GM04503 (cell line): ENCODE measurements at places on chromosomes 2 and 18.

GRCh38 chr2:70122470-70122869 lies 35.2 kb downstream of the PCBP1 start:
- DNase-seq: no peak

DNA sequence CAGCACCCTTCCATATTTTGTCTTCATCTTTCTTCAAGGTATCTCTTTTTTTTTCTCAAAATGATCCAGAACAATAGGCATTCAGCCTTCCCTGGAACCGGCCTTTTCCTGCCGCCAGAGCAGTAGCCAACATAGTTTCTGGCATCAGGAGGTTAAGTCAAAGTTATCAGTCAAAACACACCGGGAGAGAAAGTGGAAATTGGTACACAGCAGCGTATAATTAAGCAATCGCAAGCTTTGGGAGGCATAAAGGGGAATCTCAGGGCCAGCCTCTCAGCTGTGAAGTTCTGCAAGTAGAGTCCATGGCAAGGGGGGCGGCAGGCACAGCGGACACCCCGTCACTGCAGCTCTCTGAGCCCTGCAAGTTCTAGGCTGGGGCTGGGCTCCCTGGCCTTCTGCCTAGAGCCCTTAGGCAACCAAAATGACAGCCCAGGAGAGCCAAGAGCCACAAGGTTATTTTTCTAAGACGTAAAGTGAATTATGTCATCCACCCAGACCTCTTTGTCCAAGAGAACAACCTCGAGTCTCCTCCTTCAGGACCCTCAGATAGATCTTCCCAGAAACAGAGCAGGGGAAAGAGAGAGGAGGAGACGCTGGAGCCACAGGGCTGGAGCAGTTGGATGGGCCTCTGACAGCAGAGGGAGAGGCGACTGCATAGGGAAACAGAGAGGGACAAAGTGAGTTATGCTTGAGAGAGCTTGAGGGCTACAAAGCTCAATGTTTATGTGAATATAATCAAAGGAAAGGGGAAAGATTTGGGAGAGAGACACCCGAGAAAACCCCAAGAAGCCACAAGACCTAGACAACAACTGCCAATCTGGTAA lies 114.7 kb downstream of the BCL2L11 start:
- DNase-seq: no peak

GRCh38 chr2:111186933-111187332 lies 66.2 kb downstream of the BCL2L11 start:
- no peak for DNase-seq

DNA sequence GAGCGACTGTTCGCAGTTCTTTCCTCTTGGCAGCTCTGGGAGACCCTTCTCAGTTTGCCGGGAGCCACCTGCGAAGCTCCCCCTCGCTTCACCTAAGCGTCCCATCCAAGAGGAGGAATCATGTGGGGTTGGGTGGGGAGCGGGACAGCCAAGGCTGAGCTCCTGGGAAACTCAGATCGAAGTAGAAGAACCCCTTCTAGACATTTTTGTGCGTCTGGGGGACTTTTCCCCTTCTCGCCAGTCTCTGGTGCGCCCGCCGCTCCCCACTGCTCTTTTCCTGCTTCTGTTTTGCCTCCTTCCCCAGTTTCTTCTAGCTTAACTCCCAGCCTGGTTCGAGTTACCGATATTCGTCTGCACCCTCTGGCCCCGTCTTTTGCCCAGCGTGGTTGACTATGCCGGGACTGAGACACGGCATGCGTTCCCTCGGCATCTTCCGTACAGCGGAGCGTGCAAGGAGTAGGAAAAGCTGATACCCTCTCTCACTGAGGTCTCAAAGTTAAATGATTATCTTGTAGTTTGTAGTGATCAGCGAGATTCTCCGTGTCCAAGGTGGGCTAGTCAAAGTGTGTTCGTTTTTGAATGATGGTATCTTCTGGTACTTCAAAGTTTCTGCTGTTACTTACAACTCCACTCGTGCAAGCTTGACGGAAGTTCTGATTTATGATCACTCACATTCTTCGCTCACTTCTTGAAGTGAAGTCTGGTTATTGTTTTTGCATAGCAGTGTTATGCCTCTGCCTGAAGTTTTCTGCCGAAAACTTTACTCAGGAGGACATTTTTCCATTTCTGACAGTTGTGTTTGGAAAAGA lies 664 bp downstream of the CAMKMT start:
- DNase-seq: no peak

GRCh38 chr18:72871091-72871490 lies 3.3 kb upstream of the NETO1 start:
- DNase-seq: peak; percentile 1

GRCh38 chr2:61432990-61433389 lies 37.9 kb downstream of the USP34 start:
- no peak for DNase-seq

GRCh38 chr2:109636317-109636716 lies 22.2 kb downstream of the SOWAHC start:
- no peak for DNase-seq

DNA sequence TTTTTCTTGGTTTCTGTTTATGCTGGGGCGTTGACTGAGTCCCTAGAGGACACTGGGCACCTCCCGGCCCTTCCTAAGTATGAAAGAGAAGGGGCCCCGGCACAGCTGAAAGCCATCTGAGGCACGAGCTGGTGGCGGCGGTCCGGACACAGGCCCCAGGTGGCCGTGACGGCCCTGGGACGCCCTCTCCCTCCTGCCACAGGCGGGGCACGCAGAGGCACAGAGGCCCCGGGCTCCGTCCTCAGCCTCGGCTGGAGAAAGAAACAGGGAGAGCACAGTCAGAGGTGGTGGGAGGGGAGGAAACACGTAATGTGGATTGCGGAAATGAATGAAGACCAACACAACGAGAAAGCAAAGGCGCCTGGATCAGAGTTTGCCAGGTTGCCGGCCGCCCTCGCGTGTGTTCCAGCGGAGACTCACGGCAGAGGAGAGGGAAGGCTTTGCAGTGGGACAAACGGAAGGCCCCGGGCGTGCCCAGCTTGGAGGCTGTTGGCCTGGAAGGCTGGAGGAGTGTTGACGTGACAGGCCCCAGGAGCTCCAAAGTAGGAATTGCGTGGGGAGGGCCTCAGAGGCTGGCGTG lies 119.1 kb downstream of the PTGR3 start:
- DNase-seq: no peak

DNA sequence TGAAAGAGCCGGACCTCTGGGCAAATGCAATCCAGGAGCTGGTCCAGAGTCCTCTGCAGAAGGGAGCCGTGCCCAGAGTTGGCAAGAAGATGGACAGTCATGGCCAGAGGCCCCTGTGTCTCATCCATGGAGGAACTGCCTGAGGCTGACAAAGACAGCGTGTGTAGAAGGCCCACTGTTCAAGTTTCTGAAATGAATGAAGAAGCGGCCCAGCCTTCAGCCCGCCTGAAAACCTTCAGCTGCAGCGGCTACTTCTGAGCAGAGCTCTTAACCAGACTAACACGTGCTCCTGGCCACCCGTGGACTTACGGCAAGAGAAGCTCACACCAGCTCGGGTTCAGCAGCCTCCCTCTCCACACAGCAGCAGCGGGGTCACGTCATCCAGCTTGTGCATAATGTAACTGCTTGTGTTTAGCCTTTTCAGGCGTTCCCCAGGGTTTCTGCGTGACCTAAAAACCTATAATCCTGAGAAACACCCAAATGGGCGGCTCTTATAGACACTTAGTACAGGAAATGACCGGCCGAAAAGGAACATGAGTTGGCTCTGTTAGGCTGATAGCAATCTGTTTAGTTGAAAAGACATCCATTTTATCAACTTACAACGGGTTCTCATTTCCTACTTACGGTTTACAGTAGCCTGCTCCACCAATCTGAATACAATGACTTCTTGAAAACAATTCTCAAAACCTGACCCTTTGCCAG lies at the start of gene FAM124B:
FAM124B (minus strand) TSS at position 467 of the 702 bp plus-strand sequence; CDS start at position 128, 339 bp downstream.
- no peak for DNase-seq

- no peak for DNase-seq
These were observed 549.9 kb downstream of the CBLN2 start for GRCh38 chr18:71994273-71994672.

- no peak for DNase-seq
These were observed 320.3 kb downstream of the GPD2 start for GRCh38 chr2:156756516-156756915.

DNA sequence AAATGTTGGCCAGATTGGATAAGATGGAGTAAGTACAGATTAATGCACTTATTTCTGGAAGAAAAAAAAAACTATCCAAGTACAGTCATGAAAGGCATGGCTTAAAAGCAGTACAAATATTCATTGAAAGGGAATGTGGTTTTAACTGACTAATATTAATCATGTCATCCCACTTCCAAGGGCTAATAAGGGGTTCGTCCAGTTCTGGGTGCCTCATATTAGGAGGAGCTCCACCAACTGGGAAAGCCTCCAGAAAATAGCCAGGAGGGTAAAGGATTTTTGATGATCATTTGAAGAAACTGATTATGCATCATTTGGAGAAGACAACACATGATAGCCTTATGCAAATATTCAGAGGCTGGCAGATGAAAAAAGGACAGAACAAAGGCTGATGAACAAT lies 115.2 kb upstream of the ARL5A start:
- no peak for DNase-seq

- no peak for DNase-seq
These were observed 9.8 kb downstream of the POU3F3 start for GRCh38 chr2:104863468-104864279.

DNA sequence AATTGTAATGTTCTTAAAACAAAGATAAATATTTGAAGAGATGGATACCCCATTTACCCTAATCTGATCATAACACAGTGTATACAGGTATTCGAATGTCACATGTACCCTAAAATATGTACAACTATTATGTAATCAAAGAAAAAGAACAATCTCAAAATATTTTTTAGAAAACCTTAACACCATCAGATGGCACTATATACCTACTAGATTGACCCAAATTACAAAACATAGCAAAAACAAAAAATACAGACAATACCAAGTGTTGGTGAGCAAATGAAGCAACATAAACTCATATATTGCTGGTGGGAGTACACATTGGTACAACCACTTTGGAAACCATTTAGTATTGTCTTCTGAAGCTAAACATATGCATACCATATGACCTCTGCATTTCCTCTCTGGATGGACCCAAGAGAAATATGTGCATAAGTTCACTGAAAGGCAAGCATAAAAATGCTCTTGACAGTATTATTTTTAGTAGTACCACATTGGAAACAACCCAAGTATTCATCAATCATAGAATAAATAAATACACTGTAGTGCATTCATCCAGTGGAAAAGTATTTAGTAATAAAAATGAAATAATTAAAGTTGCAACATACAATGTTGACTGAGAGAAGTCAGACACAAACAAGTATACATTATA lies 55.8 kb downstream of the GDF7 start:
- DNase-seq: no peak

GRCh38 chr2:240320204-240320993 lies 115.1 kb upstream of the GPC1 start:
- no peak for DNase-seq

GRCh38 chr2:94979406-94980375 lies 45.8 kb upstream of the MAL start:
- no peak for DNase-seq

DNA sequence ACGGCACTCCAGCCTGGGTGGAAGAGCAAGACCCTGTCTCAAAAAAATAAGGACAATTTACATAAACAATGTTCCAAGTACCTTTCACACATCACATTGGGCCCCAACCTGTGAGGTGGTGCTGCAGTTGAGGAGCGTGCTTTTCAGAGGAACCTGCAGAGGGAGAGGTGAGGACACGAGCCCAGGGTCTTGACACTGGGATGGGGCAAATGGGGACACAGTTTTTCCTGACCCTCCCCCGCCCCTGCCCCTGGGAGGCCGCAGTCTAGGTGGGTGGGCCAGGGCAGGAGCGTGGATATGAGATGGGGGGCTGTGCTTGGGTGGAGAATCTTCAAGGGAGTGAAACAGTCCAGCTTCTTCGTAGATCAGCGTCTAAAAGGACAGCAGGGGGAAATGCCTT lies 112.9 kb downstream of the SEPTIN10 start:
- DNase-seq: no peak

DNA sequence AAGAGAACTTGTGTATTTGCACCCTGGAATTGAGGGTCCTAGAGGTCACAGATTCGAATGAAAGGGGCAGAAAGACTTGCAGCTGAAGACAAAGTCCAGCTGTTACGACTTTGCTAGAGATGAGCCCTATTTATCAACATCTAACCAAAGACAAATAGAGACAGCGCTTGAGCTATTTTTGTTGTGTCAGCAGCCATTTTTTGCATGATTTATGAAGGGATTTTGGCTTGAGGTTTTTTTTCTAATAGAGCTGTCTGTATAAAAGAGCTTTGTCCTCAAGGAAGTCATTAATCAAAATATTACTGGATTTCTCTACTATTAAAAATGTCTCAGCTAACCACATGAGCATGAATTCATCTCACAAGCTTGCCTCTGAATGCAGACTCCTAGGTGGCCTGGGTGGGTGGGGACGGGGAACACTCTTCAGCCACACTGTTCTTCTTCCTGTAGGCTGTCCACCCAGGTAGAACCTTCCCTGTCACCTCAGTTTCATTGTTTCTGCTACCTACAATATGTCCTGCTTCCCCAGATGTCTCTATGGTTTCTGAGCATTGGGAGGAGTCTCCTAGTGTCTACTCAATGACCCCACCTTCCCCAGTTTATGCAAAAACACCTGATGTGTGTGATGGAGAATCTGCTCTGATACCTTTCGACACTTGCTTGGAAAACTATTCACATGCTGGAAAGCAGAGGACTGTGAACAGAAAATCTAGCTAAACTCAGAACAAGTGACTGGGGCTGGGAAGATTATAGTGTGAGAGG lies 7.2 kb upstream of the CD226 start:
- DNase-seq: no peak

GRCh38 chr2:95017836-95018235 lies 7.7 kb upstream of the MAL start:
- no peak for DNase-seq

- no peak for DNase-seq
These were observed 301.8 kb downstream of the NBAS start for GRCh38 chr2:15259356-15259756.

GRCh38 chr2:26462511-26463243 lies 15.2 kb downstream of the OTOF start:
- DNase-seq: peak; percentile 37

- no peak for DNase-seq
These were observed 95.2 kb downstream of the TFCP2L1 start for GRCh38 chr2:121189661-121190381.

- no peak for DNase-seq
These were observed 102.1 kb downstream of the ATAD2B start for GRCh38 chr2:23824777-23825212.

GRCh38 chr18:8937160-8938094 lies 165.1 kb upstream of the NDUFV2 start:
- no peak for DNase-seq
